ENCODE measurements at places on chromosomes 4 and X.

DNA sequence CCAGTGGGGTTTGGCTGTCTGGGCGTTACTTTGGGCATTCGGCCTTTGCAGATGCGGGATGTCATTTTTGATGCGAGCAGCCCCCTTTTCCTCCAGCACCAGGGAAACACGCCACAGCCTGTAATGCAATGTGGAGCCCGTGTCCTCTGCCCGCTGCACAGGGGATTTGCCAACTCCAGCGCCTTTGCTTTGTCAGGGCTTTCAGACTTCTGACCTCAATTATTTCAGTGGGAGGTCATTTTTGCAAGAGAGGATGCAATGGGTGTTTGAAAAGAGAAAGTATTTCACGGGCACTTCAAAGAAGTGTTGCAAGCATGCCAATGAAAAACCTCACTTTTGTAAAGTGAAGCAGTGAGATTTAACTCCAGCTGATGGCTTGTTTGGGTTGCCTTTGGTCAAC, 11.5 kb downstream of the CLCN4 start:
- no peak for DNase-seq

- DNase-seq: peak; percentile 88
Observed at GRCh38 chrX:37846934-37847732, at the start of gene DYNLT3. Gene DYNLT3, minus strand, starts transcription at chrX:37847571. Its CDS starts 61 bp downstream, at chrX:37847510.

DNA sequence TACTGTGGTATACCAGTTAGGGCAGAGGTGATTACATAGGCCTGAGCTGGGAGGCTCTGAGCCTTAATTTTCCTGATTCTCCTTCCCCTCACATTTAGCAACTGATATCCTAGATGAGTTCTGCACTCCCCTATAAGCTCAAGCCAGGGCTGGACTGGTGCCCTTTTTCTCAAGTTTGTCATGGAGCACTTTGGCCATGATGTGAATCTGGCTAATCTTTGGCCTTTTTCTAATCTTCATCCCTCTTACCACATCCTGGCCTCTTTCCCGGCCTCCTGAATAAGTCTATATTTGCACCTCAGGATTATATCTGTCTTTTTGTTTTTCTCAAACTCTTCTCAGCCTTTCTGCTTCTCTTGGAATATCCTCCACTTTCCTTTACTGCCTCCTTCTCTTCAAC, 10.9 kb upstream of the LAS1L start:
- no peak for DNase-seq

GRCh38 chrX:56099271-56099670, 132.9 kb upstream of the KLF8 start:
- no peak for DNase-seq

DNA sequence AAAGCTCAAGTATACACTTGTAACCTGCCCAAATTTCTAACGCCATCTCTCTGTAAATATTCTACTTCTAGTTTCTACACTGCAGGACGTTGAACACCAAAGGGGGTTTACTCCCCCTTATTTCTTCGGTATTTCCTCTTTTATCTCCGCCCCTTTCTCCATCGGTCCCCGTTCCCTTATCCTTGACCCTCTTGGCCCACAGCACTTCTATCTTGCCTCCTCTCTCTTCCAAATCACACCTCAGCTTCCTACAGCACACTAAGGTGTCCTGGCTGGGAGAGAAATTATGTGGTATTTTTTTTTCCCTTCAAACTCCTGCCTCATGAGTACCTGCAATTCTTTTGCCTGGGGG, 715 bp downstream of the ZMAT1 start:
- DNase-seq: peak; percentile 54

GRCh38 chr4:46196086-46196485, 72.2 kb upstream of the GABRG1 start:
- DNase-seq: no peak

DNA sequence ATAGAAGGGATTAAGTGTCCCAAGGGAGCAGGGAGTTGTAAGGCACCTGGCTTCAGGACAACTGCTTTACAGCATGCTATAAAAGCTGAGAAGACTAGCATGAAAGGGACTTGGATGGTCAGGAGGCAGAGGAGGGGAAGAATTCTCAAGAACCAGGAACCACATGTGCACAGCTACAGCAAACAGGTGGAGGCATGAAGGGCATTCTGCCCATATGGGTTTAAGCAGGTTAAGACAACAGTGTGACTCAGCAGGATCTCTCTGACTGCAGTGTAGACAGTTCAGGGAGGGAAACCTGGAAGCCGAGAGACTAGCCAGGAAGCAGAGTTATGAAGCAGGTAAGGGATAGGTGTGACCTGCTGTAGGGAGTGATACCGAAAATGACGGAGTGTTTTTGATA, 117.0 kb downstream of the DHRSX start:
- no peak for DNase-seq

- no peak for DNase-seq
Observed at GRCh38 chr4:140944572-140944971, 188.4 kb upstream of the TBC1D9 start.

- peak; percentile 57 for DNase-seq
Observed at GRCh38 chr4:186725469-186726425, 2.1 kb upstream of the FAT1 start.

- no peak for DNase-seq
Observed at GRCh38 chrX:113384628-113385027, 544.0 kb upstream of the AMOT start.

GRCh38 chrX:38220024-38220414, 652 bp downstream of the SRPX start:
- DNase-seq: peak; percentile 73

DNA sequence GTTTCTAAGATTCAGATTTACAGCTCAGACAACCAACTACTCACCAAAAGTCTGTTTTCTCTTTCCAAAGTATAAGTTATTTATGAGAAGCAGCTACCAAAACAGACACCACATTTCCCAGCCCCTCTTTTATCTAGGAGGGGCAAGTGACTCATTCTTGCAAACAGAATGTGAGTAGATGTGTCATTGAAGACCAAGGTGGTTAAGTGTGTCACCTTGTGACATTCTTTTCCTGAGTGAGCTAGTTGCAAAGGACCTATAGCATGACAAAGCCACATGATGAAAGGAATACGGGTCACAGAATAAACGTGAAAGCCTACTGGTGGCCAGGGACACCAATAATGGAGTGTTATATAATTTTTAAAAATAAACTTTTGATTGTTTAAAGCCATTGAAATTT, 50.0 kb downstream of the SLC7A11 start:
- DNase-seq: peak; percentile 14

GRCh38 chrX:108993909-108994308, 257.5 kb upstream of the IRS4 start:
- no peak for DNase-seq

DNA sequence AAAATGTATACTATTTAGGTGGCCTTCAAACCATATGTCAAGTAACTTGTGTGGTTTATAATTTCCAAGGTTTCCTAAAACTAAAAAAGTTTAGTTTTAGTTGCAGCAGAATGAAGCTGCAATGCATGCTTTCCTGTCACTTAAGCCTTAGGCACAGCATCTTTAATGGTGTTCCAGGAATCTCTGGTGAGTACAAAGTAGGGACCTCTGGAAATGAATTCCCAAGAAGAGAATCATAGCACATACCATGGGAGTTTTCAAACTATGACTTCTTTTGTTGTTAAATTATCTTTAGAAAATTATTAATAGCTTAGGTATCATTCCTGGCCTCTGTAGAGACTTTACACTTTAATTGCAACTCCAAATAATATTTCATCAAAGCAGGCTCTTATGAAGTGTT, 1005.9 kb upstream of the PABPC4L start:
- DNase-seq: no peak

- DNase-seq: no peak
Observed at GRCh38 chr4:68183417-68183816, 53.7 kb upstream of the TMPRSS11F start.

- no peak for DNase-seq
Observed at GRCh38 chr4:827209-828081, 1.5 kb upstream of the CPLX1 start.

DNA sequence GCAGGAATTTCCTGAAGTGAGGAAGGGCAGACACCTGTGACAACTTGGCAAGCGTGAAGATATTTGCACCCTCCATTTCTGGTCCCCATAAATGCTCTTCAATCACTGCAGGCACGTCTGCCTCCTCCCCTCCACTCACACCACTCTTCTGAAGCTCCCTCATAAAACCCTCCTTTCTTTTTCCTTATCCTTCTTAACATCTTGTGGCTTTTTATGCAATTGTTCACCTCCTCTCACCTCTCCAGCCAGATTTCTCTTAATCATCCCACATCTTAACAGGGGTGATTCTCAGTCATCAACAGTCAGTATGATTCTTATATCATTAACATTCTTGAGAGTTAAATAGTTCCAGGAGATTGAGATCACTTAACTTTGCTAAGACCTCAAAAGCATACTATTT, 277.4 kb downstream of the SPRY1 start:
- DNase-seq: no peak

DNA sequence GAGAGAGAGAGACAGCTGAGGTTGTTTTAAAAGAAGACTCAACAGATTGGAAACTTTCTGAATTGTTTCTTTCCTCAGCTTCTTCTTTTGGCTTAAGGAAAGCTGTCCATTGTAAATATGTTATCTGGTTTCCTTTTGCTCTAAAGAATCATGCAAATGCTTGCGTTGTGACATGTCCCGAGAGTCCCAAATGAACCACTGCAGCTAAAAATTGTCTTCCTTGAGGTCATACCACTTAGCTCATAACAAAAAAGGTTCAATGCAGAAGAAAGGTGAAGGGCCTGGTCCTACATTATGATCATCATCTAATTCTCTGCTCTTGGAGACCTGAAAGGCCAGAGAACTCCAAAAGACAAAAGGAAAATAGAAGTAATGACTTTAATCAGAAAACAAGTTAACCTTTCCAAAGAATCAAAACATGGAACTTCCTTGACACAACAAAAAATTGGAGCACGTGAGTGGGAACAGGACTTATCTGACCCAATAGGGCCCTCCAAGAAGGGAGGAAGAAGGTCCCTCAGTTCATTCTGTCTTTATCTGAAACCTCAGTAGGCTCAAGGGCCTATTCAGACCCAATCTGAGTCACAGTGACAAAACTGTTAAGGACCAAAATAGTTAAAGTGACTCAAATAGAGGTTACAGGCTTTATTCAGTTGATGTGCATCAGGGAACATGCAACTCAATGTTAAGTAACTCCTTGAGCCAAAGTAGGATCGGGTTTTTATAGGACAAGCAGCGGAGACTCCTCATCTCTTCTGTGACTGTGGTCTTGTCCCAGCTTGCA, 14.7 kb upstream of the VSIG1 start:
- DNase-seq: no peak

DNA sequence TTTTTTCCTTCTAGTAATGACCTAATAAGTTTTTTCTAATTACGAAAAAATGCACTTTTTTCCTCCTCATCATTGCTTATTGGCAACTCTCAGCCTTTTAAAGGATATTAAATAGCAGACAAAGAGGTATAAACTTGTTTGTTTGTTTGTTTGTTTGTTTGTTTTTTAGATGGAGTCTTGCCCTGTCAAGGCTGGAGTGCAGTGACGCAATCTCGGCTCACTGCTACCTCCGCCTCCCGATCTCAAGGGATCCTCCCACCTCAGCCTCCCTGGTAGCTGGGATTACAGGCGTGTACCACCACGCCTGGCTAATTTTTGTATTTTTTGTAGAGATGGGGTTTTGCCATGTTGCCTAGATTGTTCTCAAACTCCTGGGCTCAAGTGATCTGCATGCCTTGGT, 6.0 kb downstream of the RBM47 start:
- no peak for DNase-seq

GRCh38 chr4:87339440-87339839, 16.8 kb upstream of the HSD17B13 start:
- DNase-seq: no peak

DNA sequence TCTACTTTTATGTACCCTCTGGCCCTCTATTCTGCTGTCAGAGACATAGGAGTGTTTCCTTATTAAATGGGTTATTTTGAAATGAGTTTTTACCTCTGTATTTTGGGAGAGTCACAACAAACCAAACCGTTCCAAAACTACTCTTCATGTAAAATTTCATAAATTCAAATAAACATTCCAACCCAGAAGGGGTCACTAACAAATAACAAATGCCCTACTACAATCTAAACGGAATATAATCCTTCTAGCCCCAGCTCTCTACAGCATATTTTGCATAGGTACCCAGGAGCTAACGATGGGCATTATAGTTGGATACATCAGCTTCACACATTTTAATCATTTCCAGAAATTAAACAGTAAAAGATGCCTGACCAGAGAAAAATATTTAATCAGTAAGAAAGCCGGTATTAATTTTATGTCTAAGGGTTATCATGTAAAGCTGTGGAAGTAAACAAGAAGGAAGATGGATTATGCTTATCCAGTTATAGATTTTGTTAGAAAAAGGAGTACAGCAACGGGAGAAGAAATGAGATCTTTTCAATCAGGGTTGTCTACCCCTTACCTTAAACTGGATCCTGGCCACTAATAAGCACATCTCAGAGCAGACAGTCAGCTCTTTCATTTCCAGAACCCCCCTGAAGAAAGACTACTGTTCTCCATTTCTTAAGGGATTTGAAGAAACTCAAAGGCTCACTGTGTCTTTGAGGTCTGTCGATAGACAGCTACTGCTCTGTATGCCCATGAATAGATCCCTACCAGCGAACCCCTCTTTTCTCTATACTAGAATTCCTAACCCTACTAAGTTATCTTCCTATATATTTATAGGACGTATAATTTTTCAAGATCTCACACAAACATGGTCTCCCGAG, 1.2 kb downstream of the UGDH start:
- DNase-seq: peak; percentile 10

DNA sequence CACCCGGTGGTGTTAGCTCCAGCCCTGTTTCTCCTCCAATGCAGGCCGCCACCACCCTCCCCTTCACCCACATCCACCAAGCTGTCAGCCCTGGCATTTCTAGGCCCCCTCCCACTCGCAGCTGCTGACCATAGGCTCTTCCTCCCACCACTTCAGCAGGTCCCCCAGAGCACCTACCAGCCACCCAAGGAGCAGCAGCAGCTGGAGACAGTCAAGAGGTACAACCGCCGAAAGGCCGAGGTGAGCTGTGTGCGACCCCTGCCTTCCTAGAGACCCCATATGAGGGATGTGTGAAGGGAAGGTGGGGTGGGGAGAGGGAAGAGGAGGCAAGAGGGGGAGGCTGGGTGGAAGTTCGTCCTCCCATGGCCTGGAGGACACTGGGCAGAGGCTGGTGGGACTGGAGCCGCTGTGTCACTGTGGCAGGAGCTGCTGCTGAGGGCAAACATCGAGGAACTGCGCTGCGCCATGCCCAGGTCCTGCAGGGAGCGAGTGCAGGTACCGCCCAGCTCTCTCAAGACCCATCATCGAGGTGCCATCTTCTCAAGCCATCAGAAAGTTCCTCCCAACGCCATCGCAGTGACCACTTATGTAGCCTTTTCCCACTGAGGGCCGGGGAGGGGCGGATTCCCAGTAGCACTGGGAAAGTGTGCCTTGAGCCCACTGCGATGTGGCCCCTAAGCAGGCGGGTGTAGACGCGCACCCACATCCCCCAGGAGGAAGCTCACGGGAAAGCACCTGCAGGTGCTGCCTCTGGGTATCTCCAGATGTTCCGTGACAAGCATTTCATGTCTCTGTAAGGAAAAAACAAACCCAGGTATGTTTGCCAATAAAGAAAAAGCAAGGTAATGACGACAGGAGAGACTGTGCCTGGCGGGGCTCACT, 19.2 kb upstream of the RNF4 start:
- DNase-seq: no peak

DNA sequence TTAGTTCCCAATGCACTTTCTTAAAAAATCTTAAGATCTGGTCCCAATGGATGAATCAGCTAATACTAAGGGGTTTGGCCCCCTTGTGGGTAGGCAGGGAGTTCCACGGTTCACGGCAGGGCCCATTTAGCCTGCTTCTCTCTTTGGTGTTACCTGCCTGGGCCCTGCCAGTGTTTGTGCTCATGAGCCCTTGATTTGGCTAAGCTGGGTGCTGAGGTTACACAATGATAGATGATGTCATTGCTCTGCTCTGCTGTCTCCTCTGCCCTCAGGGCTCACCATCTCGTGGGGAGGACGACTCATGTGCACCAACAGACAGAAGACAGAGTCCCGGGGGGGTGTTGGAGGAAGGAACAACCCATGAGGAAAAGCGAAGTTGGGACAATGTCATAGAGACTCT, 24.4 kb downstream of the RTL5 start:
- DNase-seq: peak; percentile 30

All from hematopoietic multipotent progenitor cell treated with erythropoietin and hydrocortisone succinate and interleukin-3 and kit ligand, for 4 days (in vitro differentiated cells).